ENCODE measurements at places on chromosomes 7 and 10.

DNA sequence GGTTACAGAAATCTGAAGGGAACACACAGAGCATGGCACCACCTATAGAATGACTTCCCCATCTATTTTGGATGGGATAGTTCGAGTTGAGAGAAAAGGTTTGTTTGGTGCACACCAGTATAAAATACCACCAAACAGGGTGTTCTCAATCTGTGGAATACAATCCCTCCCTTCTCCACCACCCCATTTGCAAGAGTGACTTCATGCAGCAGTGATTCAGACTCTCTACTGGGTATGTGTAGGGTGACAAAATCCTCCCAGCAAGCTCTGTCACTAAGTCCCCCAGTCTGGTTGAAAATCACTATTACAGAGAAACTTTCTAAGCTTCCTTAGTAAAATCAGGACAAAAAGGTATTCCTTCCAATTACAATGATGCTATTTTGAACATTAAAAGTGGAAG is 69.0 kb downstream of the ANK3 start:
- no peak for DNase-seq

DNA sequence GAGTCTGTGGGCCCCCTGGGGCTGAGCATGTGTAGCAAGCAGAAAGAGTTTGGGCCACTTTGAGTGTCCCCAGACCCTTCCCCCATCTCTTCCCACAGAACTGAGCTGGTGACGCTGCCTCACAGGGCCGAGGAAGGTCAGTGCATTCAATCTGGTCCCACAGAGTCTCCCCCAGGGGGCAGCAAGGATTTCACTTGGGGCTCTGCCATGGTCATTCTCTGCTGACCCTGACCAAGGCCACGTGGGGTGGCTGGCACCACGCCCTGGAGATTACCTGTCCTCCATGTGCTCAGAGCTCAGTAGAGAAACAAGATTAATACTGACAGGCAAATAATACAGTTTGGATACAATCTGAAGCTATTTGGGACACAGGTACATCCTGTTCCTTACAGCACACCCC is 30.2 kb downstream of the ADRA2A start:
- no peak for DNase-seq

- DNase-seq: no peak
Observed at GRCh38 chr10:1372212-1372611, 316.0 kb downstream of the WDR37 start.

- DNase-seq: no peak
Observed at GRCh38 chr10:129335396-129335795, 131.6 kb upstream of the MGMT start.

- DNase-seq: no peak
Observed at GRCh38 chr7:120059641-120060040, 213.3 kb upstream of the KCND2 start.

DNA sequence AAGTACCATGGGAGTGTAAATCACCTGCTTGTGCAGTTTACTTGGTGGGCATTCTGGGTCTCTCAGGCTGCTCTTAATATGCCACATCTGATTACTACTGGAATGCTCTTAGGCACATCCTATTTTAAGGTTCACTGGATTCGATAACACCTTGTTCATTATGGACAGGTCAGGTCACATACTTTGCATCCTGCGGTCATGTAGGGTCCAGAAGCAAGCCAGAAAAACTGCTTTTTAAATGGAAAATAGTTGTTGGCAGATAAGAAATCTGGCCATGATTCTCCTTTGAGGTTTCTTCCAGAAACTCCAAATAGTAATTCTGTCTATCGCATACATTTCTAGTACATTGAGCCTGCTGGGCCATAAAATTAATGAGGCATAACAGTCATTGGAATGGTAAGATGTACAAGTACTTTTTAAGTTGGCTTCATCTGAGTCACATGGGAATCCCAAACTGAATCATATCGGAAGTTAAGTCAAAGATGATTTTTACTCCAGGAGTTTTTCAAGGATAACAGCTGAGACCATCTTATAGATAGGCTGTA is 371.9 kb downstream of the LRRTM3 start:
- DNase-seq: no peak

GRCh38 chr10:103715430-103715829 is 139.9 kb downstream of the SH3PXD2A start:
- no peak for DNase-seq

GRCh38 chr7:69683002-69683401 is 84.7 kb downstream of the AUTS2 start:
- no peak for DNase-seq

DNA sequence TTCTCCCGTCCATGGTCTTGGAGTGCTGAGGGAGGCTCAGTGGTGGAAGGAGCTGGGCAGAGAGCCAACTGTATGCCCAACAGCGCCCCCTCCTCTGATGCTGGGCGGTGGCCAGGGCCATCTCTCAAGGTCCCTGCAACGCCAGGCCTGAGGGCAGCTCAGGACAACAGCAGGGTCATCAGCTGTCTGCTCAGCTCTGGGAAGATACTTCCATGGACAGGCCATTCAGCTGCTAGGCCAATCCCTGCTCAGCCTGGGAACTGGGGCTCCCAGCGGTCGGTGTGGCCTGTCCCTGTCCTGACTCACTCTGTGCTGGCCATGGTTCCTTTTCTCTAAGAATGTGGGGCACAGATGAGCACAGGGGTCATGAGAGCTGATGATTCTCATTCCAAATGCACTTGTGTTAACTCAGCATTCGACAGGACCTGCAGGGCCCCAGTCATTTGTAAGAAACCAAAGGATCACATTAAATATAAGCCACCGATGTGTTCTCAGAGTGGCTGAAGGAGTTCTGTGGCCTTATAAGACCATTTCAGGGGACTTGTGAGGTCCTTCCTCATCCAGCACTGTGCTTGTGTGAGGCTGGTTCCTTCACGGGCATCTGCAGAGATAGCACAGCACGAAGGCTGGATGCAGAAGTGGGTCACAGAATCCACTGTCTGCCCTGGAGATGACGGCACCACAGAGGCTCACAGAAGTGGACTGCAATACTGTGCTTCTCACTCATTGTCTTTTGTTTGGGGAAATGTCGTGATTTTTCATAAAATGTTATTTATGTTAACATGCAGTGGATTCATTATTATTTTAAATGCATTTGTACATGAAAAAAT is 73.0 kb downstream of the ADCY1 start:
- DNase-seq: no peak

DNA sequence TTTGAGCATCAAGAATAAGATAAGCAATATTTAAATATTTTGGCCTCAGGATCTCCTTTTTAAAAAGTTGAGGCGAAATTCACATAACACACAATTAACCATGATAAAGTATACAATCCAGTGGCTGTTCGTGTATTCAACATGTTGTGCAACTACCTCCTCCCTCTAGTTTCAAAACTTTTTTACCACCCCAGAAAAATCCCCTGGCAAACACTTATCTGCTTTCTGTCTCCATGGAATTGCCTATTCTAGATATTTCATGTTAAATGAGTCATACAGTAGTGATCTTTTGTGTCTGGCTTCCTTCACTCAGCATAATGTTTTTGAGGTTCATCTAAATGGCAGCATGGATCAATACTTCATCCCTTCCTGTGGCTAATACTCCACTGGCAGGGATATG is 31.8 kb upstream of the IL15RA start:
- no peak for DNase-seq

DNA sequence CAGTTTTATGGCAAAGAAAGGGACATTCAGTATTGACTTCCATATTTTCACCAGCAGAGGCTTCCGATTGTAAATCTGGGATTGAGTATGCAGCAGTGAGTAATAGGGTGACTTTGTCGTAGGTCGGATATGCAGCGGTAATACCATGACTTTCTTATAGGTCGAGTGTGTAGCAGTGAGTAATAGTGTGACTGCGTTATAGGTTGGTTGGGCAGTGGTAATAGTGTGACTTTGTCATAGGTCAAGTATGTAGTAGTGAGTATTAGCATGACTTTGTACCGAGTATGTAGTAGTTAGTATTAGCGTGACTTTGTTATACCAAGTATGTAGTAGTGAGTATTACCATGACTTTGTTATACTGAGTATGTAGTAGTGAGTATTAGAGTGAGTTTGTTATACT is 268.2 kb upstream of the ADARB2 start:
- no peak for DNase-seq

GRCh38 chr10:45179691-45180090 is 135.7 kb downstream of the OR13A1 start:
- DNase-seq: no peak

DNA sequence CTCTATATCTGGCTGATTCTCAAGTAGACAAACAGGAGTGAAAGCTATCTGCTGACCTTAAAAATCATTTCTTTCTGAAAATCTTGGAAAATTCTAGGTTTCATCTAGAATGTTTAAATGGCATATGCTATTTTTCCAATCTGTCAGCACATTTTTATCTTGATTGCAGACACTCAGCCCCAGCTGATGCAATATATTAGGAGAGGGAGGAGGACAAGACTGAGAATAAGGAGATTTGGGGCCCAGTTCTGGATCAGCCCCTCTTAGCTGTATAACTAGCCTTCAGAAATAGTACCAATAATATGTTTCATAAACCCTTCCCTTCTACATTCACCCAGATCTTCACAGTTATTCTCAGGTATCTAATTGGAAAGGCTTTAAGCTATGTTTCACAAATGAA is 131.2 kb downstream of the HDAC9 start:
- no peak for DNase-seq

- DNase-seq: no peak
Observed at GRCh38 chr7:36217961-36218284, 64.9 kb downstream of the EEPD1 start.

- peak; percentile 76 for DNase-seq
Observed at GRCh38 chr10:87862679-87863052, 667 bp downstream of the KLLN start.

DNA sequence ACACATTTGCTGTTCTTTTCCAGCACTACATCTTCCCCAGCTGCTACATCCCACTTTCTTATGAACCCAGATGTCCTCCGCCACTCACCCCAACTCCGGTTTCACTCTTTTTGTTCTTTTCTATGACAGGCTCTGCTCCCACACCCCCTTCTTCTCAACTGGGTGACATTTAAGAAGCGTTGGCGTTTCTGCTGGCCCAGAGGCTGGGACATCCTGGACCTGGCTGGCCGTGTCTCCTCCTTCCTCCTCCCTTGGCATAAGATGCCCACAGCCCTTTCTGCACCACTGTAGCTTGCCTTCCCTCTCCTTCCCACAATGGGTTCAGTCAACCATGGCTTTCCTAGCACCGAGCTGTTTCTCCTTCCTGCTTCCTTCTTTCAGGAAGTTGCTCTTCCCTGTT is 9.4 kb upstream of the CALML5 start:
- DNase-seq: no peak

DNA sequence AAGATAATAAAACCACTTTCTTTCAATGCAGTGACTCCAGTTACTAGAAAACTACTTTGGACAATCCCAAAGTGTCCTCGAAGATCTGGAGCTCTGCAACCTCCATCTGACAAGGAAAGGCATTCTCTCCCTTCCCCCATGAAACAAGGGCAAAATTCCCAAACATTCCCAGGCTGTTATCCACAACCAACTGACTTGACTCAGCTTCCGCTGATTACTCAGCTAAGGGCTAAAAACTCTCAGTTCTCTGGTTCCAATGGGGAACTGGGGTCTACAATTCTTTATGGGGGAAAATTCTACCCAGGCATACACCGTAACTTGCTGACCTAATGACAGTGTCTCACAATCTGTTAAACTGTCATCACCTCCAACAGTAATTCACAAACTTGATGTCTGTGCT is 48.4 kb downstream of the SFMBT2 start:
- DNase-seq: no peak

DNA sequence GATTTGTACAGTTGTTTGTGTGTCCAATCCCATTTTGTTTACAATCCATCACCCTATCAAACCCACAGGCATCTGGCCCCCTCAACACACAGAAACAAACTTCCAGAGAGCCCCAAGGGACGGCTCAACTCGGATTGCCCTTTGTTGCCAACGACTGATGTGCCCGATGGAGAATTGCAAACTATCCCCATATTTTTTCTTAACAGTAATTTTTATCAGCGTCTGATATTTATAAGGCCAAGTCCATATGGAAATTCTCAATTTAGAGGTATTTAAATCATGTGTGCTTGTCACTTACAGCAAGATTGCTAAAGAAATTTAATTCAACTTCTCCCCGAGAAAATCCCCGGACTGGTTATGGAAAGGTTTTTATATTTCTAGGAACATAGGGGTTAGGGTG is 113.9 kb upstream of the NPS start:
- no peak for DNase-seq

- DNase-seq: no peak
Observed at GRCh38 chr7:93756890-93757289, 133.7 kb downstream of the TFPI2 start.

DNA sequence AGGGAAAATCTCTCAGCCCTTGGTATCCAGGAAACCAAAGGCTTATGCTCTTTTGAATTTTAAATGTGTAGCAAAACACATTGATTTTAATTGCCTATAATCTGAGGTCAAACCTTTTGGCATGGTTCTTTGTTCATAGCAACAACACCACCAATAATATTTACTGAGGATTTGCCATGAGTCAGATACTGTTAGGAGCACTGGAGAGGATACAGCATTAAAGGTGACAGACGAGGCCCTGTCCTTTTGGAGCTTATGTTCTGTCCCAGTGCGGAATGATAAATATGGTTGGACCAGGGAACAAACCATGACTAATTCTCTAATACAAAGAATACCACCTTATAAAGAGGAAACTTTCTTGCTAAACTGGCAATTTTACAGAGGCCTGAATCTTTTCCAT is 176.6 kb downstream of the CTNNA3 start:
- no peak for DNase-seq

DNA sequence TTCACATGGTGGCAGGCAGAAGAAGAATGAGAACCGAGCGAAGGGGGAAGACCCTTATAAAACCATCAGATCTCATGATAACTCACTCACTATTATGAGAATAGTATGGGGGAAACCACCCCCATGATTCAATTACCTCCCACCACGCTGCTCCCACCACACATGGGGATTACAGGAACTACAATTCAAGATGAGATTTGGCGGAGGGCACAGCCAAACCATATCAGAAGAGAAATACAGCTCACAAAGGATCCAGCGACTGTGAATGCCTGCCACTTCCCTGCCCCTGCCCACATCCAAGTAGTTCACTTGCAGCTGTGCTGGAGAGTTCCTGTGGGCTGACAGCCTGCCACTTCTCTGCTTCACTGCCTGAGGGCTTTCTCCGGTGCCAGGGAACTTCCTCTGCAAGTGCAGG is 148.7 kb downstream of the C7orf25 start:
- DNase-seq: peak; percentile 10

DNA sequence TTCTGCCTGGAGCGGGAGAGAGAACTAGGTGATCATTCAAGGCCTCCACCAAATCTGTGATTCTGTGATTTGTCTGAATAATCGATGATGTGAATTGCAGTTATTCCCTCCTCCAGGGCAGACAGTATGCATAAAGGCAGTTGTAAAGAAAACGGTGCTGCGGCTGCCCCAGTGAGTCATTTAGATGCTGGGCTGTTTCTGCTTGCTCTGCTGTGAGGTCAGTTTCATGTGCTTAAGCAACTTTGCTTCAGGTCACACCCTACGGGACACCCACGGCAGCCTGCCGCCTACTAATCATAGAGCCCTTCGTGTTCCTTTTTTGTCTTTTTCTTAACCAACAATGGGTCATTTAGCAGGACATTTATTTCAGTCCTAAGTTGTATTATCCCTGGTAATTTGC is 158.1 kb upstream of the PITRM1 start:
- peak; percentile 9 for DNase-seq

All from activated CD4-positive, alpha-beta T cell treated with anti-CD3 and anti-CD28 coated beads for 48 hours (primary cell).